Activated CD8-positive, alpha-beta memory T cell treated with anti-CD3 and anti-CD28 coated beads, Interleukin-2, amount 10 ng/mL, durations not matched to agents 7 days and 5 days (primary cell): ENCODE measurements at places on chromosomes 11 and 22. TPM values are rescaled to one million over a fixed set of nuclear protein-coding genes. Genes with fewer than 3 reads are reported as not detected.

The DRICH1 gene
- total RNA-seq: 0.23 TPM

DNA sequence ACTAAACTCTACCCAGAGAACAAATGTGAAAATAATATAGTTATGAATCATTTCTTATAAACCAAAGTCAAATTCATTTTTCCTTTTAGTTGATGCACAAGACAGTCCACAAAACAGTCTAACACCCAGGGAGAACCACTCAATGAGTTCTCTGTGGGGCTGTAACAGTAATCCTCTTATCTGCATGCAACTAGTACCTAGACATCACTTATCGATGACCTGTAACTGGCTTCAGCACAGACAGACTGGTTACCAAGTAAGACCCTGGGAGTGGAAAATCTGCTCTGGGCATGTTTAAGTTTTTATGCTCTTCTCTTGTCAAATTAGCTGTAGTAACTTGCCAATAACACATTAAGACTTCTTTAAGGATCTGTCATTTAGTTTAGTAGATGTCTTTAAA is 46.6 kb downstream of the PITPNB start:
- H3K4me3 ChIP-seq: no peak overlapping the region
- peaks cover 26% of the 10 kb centered on the region for H3K36me3 ChIP-seq
- H3K4me1 ChIP-seq: peaks cover 44% of the 10 kb centered on the region
- DNase-seq: no peak

GRCh38 chr22:39303358-39303757 is 16.1 kb downstream of the RPL3 start:
- H3K27ac ChIP-seq: no peak overlapping the region
- H3K36me3 ChIP-seq: no peaks in the 10 kb centered on the region
- H3K4me1 ChIP-seq: peaks cover 4% of the 10 kb centered on the region
- DNase-seq: no peak
- H3K27me3 ChIP-seq: peaks cover 28% of the 10 kb centered on the region

DNA sequence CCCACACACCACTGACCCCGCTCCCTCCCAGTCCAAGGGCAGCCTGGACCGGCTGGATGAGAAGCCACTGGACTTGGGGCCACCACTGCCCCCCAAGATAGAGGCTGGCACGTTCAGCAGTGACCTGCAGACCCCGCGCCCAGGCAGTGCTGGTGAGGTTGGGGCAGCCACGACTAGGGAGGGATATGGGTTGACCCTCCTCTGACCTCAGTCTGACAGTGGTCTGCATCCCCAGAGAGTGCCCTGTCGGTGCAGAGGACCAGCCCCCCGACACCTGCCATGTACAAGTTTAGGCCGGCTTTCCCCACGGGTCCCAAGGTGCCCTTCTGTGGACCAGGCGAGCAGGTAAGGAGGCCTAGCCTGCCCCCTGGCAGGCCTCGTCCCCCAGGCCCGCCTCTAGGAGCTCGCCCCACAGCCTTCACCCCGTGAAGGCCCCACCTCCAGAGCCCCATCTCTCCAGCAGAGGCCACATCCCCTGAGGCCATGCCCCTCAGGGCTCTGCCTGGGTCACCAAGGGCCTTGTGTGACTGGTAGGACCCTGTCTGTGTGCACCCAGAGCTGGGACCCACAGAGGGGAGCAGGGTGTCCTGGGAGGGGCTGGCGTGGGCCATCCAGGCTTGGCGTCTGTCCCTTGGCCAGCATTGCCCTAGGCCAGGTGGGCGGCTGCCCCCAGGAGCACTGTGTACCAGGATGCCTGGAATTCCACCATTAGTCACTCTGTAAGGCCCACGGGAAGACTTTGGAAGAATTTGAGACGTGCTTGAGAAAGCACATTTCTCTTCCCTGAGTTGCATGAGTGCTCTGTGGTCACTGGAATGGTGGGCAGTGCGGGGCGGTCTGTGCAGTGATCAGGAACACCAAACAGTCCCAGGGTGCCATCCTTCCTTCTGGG is 9.4 kb downstream of the CCDC188 start:
- H3K27ac ChIP-seq: no peak overlapping the region
- no peaks in the 10 kb centered on the region for H3K36me3 ChIP-seq
- peaks cover 2% of the 10 kb centered on the region for H3K4me1 ChIP-seq
- H3K4me3 ChIP-seq: no peak overlapping the region

DNA sequence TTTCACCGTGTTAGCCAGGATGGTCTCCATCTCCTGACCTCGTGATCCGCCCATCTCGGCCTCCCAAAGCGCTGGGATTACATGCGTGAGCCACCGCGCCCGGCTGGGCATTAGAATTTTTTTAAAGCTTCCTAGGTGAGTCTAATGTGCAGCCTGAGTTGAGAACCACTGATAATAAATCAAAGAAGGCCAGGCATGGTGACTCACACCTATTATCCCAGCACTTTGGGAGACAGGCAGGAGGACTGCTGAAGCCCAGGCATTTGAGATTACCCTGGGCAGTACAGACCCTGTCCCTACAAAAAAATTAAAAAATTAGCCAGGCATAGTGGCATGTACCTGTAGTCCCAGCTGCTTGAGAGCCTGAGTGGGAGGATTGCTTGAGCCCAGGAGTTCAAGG is 13.7 kb downstream of the MEI1 start:
- H3K4me1 ChIP-seq: no peaks in the 10 kb centered on the region
- no peak for DNase-seq
- no peaks in the 10 kb centered on the region for H3K36me3 ChIP-seq
- peaks cover 17% of the 10 kb centered on the region for H3K27me3 ChIP-seq
- H3K27ac ChIP-seq: no peak overlapping the region
- no peak overlapping the region for H3K4me3 ChIP-seq

The KRTAP5-11 gene
- not detected for total RNA-seq

DNA sequence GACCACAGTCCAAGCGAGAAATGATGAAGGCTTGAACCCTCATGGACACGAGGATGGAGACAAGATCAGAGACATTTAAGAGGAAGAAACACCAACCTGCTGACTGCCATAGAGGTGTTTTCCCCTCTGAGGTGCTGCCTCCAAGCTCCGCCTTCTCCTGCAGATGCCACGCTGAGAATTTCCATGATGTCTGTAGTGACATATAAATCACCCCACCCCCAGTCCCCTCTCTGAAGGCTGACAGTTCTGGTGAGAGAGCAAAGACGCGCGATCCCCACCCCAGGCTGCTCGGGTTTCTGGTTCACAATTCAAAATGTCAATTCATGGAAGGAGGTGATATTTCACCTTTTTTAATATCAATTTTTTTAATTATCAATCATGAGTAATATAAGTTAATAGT is 28.2 kb downstream of the LRRC32 start:
- peaks cover 71% of the 10 kb centered on the region for H3K27me3 ChIP-seq
- H3K27ac ChIP-seq: no peak overlapping the region
- DNase-seq: no peak
- H3K36me3 ChIP-seq: no peaks in the 10 kb centered on the region
- H3K4me1 ChIP-seq: no peaks in the 10 kb centered on the region

- H3K4me3 ChIP-seq: no peak overlapping the region
- no peaks in the 10 kb centered on the region for H3K4me1 ChIP-seq
- no peak for DNase-seq
- H3K27ac ChIP-seq: no peak overlapping the region
- H3K27me3 ChIP-seq: no peaks in the 10 kb centered on the region
These were observed 17.5 kb upstream of the OPCML start for GRCh38 chr11:133549826-133550225.

- H3K27ac ChIP-seq: no peak overlapping the region
- no peak for DNase-seq
- no peaks in the 10 kb centered on the region for H3K4me1 ChIP-seq
- peaks cover 16% of the 10 kb centered on the region for H3K27me3 ChIP-seq
- no peak overlapping the region for H3K4me3 ChIP-seq
These were observed 1.2 kb downstream of the NOX4 start for GRCh38 chr11:89489930-89490329.

DNA sequence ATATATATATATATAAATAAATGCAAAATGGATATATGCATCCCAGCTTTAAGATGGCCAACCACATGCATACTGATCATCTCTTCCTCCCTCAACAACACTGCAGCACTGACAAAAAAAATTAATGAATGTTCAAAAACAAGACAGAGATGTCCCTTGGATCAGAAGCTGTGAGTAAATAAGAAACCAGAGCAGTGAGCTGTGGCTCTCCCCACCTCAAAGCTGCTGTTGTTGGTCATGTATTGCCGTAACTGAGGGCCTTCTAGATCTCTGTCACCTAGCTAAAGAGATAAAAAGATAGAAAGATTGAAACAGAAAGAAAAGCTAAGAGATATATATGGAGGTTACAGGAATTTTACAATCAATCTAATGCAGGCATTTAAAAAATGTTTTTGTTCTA is 15.5 kb upstream of the TMEM135 start:
- peaks cover 27% of the 10 kb centered on the region for H3K4me1 ChIP-seq
- no peaks in the 10 kb centered on the region for H3K36me3 ChIP-seq
- H3K27me3 ChIP-seq: peaks cover 2% of the 10 kb centered on the region
- no peak overlapping the region for H3K4me3 ChIP-seq
- peak overlapping the region; percentile 51 for H3K27ac ChIP-seq

The APOL4 gene
- 17.0 TPM for total RNA-seq

The ART5 gene
- not detected for total RNA-seq

- no peak overlapping the region for H3K4me3 ChIP-seq
- no peak overlapping the region for H3K27ac ChIP-seq
- no peaks in the 10 kb centered on the region for H3K27me3 ChIP-seq
- DNase-seq: no peak
These were observed 95.2 kb upstream of the C11orf87 start for GRCh38 chr11:109326781-109327180.

- no peak overlapping the region for H3K27ac ChIP-seq
- no peak for DNase-seq
- H3K4me3 ChIP-seq: no peak overlapping the region
- peaks cover 28% of the 10 kb centered on the region for H3K27me3 ChIP-seq
These were observed 25.7 kb upstream of the SCGB1A1 start for GRCh38 chr11:62393061-62393611.

The SHANK2 gene
- total RNA-seq: not detected

DNA sequence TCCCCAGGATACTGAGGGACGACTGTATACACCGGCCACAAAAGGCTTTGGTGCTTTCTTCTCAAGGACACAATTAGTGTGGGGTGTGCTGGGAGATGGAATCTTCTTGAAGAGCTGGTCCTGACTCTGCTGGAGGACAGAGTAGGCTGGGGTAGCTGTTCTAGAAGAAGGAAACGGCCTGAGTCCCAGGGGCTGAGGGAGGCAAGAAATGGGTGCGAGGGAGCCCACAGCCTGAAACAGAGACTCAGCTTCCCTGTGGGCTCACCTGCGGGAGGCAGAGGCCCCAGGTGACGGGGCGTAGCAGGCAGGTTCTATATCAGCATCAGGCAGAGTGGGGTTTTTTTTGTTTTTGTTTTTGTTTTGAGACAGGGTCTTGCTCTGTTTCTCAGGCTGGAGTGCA is 36.6 kb downstream of the PARVG start:
- no peaks in the 10 kb centered on the region for H3K4me1 ChIP-seq
- H3K36me3 ChIP-seq: no peaks in the 10 kb centered on the region
- H3K4me3 ChIP-seq: no peak overlapping the region
- DNase-seq: no peak
- no peaks in the 10 kb centered on the region for H3K27me3 ChIP-seq
- no peak overlapping the region for H3K27ac ChIP-seq

- peaks cover 5% of the 10 kb centered on the region for H3K27me3 ChIP-seq
- DNase-seq: no peak
- H3K36me3 ChIP-seq: no peaks in the 10 kb centered on the region
- H3K27ac ChIP-seq: no peak overlapping the region
- H3K4me1 ChIP-seq: peaks cover 2% of the 10 kb centered on the region
These were observed 22.0 kb upstream of the CPT1A start for GRCh38 chr11:68863553-68864265.

DNA sequence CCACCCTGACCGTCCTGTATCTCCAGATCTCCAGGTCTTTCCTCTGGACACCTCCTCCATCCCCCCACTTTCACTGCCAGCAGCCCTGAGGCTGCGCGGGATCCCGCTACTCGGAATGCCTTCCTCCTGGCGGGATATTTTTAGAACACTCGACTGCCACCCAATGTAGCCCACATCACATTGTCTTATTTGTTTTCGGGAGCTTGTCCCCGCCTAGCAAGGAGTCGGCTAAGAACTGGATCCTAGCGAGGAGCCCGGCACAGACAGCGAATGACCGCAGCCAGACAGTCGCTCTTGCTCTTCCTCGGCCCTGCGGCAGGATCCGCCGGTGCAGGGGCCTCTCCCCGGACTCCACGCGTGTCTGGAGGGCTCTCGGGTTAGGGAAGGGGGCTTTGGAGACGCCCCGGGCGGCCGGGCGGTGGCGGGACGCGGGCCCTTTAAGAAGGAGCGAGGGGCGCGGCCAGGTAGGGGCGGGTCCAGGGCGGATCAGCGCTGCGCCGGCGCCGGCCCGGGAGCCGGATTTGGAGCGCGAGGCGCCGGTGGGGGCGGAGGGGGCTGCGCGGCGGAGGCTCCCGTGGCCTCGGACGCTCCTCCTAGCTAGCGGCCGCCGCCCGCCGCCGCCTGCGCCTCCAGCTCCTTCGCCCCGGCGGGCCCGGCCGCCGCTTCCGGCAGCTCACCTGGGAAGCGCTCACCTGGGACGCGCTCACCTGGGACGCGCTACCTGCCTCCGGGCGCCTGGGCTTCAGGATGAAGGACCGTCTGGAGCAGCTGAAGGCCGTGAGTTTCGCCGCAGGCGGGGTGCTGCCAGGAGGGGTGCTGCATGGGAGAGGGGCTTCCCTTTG is at the start of gene STX3:
Gene STX3, plus strand, starts transcription at position 518 of the 842 bp plus-strand sequence. Its CDS starts 230 bp downstream, at position 748.
- DNase-seq: peak; percentile 78
- H3K27me3 ChIP-seq: peaks cover 6% of the 10 kb centered on the region
- H3K4me1 ChIP-seq: peaks cover 39% of the 10 kb centered on the region
- H3K4me3 ChIP-seq: peak within 1 kb of the TSS; percentile 89
- peaks cover 15% of the 10 kb centered on the region for H3K36me3 ChIP-seq
- H3K27ac ChIP-seq: peak within 1 kb of the TSS; percentile 84

GRCh38 chr22:30870451-30871345 is 97.9 kb downstream of the MORC2 start:
- no peaks in the 10 kb centered on the region for H3K27me3 ChIP-seq
- DNase-seq: no peak
- peaks cover 12% of the 10 kb centered on the region for H3K4me1 ChIP-seq
- H3K27ac ChIP-seq: no peak overlapping the region

The HBE1 gene
- total RNA-seq: not detected
